Osteoblast (primary cell): ENCODE measurements at places on chromosomes 13 and 19. TPM values are rescaled to one million over a fixed set of nuclear protein-coding genes. Genes with fewer than 3 reads are reported as not detected.

DNA sequence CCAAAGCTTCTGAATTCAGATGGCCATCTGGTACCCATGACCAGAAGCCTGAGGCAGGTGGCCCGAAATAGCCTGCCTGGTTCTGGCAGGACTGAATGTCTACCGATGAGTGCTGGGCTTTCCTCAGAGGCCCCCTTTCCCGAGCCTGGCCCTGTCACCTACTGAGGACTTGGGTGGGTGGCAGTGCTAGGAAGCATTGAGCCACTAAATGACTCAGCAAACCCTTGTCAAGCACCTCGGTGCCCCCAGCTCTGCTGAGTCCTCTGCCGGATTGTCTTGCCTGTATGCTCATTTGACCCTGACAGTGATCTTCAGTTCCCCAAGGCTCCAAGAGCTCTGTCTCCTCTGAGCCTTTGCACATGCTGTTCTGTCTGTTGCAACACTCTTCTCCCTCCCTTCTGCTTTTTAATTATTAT, 17.9 kb downstream of the PPP1R37 start:
- no peaks in the 10 kb centered on the region for H3K4me1 ChIP-seq
- no peak overlapping the region for H3K4me3 ChIP-seq
- H3K27ac ChIP-seq, result peak overlapping the region; percentile 12

Gene VSTM2B
- total RNA-seq, result not detected in 2 replicates

DNA sequence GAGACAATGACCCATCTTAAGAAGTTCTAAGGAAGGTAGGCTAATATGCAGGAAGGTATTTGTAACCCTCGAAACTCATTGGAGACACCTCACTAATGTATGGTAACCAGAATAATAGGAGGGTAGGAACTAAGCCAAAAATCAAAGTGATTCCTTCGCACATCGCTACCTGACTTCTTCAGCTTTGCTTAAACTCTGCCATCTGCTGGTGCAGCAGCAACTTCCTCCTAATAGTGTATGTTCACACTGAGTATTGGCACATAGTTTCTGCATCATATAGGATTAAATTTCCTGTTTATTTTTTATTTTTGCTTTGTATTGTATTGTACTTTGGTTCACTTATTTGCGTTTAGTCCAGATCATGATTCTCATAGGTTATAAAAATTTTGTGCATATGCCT, 676.2 kb downstream of the GPC5 start:
- no peak overlapping the region for H3K4me3 ChIP-seq
- no peaks in the 10 kb centered on the region for H3K4me1 ChIP-seq
- no peaks in the 10 kb centered on the region for H3K27me3 ChIP-seq
- H3K36me3 ChIP-seq, result no peaks in the 10 kb centered on the region
- DNase-seq, result no peak

DNA sequence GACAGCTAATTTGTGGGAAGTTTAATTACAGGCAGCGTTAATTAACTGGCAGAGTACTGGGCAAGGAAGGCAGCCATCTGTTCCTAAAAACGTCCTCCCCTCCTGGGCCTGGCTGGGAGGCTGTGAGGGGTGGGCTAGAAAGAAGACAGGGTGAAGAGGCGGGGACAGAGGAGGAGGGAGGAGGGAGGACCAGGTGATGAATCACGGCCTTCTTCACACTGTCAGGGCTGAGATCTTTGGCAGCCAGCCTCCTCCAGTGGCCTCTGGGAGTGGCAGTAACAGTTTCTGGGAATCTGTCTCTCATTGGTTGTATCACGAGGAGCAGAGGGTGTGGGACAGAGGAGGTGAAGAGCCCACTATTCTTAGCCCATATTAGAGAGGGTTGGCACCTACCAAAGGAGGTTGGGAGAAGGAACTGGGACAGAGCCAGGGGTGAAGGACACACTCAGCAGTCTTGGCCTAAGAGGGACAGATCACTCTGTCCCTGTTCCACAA, 9.6 kb upstream of the ZNRF4 start:
- DNase-seq, result peak; percentile 84
- H3K36me3 ChIP-seq, result no peaks in the 10 kb centered on the region
- no peak overlapping the region for H3K27ac ChIP-seq
- H3K27me3 ChIP-seq, result peaks cover 14% of the 10 kb centered on the region

Gene PLIN5
- total RNA-seq, result 0.36 TPM in 1 of 2 replicates, not detected in the other
